NCI-H2171 (cell line): ENCODE measurements at places on chromosomes 5 and 9.

GRCh38 chr5:138605254-138605972, 30.2 kb upstream of the HSPA9 start:
- no peak for DNase-seq

GRCh38 chr9:117887941-117888340, 183.7 kb downstream of the TLR4 start:
- no peak for DNase-seq

DNA sequence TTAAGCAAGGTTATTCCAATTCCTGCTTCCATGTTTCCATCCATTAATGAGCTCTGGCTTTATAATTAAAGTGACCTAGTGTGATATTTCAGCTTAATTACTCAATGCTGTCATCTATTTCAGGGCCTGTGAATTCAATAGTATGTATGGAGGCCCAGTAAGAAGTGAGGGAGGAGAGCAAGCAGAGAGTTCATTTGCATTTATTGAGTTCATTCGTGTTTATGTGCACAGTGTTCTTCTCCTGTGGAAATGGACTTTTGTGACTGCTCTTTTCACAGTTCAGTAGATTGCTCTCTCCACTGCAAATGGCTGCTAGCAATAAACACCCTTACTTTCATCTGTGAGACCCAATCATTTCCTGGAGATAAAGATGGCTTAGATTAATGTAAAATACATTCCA, 130.9 kb downstream of the CEMIP2 start:
- DNase-seq = no peak

DNA sequence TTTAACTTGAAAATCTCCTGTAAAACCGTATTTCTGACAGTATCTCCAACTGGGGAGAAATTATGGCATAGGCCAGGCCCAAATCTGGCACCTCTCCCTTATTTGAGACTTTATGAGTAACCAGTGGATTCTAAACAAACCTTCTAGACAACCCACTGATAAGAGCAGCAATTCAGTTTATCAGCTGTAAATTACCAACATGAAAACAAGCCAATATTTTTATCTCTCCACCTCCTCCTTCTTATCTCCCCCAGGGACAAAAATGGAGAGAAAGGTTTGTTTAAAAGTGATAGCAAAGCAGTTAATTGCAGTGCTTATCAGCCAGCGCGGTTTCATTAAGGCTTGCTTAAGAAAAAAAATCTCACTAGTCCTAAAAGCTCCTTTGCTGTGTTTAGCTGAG, 53.8 kb downstream of the KCNV2 start:
- DNase-seq = no peak

GRCh38 chr9:79946712-79947111, 374.9 kb downstream of the TLE4 start:
- DNase-seq = no peak

DNA sequence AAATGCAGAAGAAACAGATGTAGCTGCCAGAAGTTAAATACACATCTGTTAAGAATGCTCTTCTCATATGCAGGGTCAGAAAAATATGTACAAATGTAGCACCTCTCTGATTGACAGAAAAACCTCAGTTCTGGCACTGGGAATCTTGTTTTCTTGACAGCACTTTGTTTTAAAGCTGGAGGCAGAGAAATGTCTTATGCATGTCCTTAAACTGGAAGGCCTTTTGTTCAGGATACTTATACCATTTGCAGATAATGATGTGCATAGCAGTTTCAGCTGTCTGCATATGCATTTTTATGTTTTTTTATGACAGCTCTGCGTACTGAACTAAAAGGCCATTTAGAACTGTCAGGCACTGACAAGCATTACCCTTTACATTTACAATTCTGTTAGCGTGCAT, 567.9 kb downstream of the EBF1 start:
- no peak for DNase-seq

DNA sequence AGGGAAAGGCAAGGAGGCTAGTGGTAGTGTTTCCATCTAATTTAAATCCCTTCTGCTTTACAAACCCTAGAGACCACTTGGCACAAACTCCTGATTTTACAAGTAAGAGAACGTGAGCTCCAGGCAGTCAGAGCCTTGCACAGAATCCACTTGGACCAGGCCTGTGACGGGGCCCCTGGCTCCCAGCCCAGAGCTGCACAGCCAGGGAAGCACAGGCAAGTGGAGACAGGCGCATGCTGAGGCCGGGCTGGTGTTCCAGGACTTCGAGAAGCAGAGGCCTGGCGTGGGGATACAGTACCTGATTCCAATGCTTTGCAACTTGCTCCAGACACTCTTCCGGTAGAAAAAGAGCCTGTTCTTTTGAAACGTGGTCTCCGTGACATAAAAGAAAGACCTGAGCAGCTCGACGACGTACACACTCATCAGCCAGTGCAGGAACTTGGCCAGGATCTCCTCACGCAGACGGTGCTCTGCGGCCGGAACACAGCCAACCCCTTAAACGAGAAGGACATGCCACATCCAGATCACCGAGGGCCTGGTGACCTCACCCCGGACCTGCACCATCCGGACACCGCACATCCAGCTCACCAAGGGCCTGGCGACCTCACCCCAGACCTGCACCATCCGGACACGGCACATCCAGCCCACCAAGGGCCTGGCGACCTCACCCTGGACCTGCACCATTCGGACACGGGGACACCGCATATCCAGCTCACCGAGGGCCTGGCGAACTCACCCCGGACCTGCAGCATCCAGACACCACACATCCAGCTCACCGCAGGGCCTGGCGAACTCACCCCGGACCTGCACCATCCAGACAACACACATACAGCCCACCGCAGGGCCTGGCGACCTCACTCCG, 12.5 kb downstream of the TERT start:
- peak; percentile 44 for DNase-seq

DNA sequence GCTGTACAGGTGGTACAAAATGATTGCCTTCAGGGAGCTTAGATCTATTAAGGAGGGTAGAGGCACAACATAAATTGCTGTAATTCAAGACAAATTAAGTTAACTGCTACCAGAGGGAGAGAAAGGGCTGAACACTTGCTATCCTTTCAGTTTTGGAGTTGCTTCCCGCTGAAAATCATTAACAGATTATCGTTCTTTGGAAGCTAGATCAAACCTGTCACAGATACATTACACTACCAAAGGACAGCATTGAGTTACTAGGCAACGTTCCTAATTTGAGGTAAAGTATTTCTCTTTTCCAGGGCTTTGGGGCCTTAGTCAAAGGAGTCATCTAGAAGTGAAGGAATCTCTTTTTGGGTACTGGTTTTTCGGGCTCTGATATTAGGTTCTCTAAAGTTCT, 84.7 kb upstream of the DHFR start:
- no peak for DNase-seq

GRCh38 chr5:157352756-157353340, 86.9 kb downstream of the CYFIP2 start:
- DNase-seq = no peak

DNA sequence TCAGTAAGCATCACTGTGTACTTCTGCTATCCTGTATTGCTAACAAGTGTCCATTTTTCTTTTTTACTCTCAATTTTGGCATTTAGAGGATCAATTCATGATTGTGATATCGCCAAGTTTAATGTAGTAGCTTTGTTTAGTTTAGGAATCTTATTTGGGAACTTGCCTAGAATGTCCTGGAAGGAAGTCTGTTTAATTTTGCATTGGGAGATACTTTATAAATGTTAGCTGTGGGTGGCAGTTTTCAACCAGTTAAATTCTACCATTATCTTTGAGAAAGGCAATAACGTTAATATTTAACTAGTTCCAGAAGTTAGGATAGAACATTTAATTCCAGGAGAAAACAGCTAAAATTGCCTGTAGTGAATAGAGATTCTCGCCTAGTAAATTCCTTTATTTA, 78.6 kb downstream of the PBX3 start:
- DNase-seq = no peak

DNA sequence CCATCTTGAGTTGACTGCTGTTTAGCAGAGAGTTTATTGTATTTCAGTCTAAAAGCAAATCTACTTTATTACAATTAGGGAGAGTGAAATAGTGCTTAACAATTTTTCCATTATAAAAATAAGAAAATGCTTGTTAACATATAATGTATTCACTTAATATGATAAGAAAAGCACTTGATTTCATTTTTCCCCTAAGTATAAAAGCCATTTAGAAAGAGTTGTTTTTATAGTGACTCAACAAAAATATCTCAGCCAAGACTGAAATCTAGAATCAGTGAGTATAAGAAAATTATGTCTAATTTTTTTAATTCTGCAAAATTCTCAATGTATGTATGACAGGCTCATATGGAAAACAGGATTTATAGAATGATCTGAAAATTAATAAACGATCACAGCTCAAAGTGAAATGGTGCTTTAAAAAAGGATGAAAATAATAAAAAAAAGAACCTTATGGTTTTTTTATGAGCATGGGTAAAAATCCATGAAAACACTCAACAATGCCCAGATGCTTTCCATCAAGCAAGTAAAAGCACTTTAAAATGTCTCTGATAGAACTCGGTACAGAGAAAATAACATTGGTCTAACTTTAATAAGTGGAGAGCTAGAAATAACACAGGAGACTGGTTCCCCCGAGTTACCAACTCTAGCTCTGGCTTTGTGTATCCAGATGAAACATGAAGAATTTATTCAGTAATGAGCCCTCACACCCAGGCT, 1057.8 kb upstream of the WWC1 start:
- DNase-seq = no peak

DNA sequence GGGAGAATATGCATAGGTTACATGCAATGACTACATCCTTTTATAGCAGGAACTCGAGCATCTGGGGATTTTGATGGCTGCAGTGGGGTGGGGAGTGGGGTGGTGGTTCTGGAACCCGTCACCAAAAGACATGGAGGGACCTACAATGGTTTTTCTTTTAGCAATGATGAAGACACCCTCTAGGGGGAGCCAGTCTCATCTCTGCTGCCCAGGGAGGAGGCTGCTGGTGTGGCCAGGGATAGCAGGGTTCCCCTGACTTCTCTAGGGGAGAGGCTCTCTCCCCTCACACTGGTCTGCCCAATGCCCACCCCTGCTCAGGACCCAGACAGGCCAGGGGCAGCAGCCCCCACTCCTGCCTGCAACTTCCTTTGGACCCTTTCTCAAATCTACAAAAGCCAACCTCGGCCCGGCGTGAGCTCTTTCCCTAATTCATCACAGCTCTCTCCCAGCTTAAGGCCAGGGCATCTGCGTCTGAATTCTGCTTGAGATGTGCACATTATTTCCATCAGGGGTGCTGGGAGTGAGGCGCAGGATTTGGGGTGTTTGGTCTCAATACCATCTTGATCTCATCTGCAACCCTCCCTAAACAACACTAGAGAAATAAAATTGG, 73.6 kb upstream of the RETREG1 start:
- no peak for DNase-seq

DNA sequence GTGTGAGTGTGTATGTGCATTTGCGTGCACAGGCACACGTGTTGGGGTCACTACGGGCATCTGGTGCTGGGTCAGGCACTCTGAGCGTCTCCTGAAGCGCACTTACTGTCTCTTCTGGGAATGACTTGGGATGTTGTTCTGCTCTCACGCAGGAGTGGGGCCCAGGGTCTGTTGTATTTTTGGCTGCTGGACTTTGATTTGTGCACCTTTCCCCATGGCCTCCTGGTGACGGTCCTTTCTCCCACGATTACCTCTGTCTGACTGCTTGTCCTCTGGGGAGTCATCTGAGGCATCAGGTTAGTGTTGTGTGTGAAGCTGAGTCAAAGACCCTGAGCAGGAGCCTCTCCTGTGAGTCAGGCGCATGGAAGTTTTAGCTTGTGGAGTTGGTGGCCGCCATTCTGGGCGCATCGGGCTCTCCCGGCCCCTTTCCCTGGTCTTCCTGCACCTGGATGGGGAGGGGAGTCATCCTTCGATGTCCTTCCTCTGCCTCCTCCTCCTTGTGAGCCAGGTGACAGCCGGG, 62.1 kb downstream of the RXRA start:
- no peak for DNase-seq
